ENCODE measurements at places on chromosomes 2 and 18.

- no peak for DNase-seq
These were observed 84.4 kb downstream of the EIPR1 start for GRCh38 chr2:3293221-3293620.

GRCh38 chr2:88557290-88557689 is 70.0 kb downstream of the EIF2AK3 start:
- DNase-seq, result no peak

- DNase-seq, result no peak
These were observed 3.1 kb upstream of the MOB1A start for GRCh38 chr2:74181739-74182138.

- no peak for DNase-seq
These were observed 133.4 kb downstream of the KCTD1 start for GRCh38 chr18:26414901-26415440.

DNA sequence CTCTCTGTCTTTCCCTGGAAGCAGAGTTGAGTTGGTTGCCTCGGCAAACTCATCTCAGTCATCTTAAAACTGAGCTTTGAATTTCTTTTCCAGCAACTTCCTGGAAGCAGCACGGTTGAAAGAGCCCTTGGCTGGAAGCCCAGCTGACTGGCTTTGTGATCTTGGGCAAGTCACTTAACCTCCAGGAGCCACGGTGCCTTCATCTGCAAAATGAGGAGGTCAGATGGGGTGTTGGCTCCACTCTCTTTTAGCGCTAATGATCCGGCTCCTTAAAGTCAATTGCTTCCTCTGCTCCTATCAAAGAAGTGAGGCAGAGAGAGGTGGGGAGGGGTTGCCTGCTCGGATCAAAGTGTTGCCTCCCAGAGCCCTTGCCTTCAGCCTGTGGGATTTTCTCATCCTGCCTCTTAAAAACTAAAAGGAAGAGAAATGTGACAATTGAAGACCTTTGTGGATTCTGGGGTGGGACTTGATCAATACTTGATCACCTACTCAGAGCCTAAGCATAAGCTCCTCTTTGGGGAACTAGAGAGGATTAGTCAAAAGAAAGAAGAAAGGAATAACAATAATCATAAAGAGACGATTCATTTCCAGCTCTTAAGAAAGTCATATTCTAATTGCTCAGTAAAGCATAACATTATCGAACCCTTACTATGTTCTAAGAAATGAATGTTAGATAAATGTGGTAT is 86.6 kb downstream of the MYCN start:
- no peak for DNase-seq

DNA sequence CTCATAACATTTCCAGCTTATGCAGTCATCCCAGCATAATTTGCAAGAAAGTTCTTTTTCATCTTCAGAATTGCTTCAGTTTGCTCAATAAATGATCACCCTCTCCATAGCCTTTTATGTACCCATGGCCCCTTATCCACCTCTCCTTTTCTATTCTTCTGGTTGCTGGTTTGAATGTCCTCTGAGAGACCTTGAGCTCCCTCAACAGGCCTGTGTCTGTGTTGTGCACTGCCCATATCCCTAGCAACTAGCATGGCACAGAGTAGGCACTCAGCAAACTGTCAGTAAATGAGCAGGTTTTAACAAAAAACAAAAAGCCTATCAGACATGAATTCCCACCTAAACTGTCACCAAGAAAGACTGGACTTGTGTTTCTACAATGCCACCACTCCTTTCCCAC is 160.5 kb downstream of the AKAIN1 start:
- DNase-seq, result no peak
